ENCODE measurements at places on chromosomes 2 and 18.

DNA sequence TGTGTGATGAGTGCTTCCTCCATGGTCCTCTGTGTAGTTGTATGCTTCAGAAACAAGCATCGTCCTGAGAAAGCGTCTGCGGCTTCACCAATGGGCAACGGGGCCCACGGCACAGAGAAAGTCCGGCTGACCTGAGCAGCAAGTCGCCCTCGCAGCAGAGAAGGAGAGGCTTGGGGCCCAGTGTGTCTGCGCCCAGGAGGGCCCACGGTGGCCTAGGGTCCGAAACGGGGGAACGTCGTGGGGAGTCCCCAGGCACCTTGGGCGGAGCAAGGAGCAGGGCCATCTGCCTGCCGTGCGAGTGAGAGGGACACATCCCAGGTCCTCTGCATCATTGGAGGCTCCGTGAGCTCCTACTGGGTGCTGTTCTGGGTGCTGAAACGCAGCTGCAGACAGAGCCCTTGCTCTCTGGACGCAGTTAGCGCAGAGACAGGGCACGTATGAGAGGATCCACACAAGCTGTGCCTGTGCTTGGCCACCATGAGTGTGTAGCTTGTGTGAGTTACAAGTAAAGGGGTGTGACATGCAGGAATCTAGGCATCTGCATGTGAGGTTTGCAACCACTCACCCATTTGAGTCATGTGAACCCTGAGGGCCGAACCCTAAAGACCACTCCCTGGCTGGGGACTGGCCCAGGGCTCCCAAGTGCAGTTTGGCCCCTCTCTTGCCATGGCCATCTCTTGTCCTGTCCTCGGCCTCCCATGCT is 10.6 kb downstream of the GPC1 start:
- DNase-seq = no peak
- H3K4me3 ChIP-seq = no peak overlapping the region
- no peak overlapping the region for H3K27ac ChIP-seq
- no peaks in the 10 kb centered on the region for H3K36me3 ChIP-seq
- no peaks in the 10 kb centered on the region for H3K4me1 ChIP-seq
- peaks cover 36% of the 10 kb centered on the region for H3K27me3 ChIP-seq

DNA sequence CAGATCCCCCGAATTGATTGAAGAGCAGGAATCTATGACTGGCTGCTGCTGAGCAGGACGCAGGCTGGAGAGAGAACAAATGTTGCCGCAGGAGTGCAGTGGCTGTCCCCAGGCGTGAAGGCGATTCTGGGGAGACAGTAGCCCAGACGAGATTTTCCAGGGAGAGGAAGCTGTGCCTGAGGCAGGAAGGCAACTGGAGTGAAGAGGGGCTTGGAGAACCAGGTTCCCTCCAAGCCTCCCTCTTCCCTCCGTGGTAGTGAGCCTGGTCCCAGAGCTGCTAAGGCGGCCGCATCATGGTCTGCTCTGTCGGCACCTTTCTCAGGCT is 1.3 kb upstream of the NPPC start:
- no peak for DNase-seq
- H3K4me1 ChIP-seq = peaks cover 10% of the 10 kb centered on the region
- H3K4me3 ChIP-seq = peak overlapping the region; percentile 79
- no peak overlapping the region for H3K27ac ChIP-seq

DNA sequence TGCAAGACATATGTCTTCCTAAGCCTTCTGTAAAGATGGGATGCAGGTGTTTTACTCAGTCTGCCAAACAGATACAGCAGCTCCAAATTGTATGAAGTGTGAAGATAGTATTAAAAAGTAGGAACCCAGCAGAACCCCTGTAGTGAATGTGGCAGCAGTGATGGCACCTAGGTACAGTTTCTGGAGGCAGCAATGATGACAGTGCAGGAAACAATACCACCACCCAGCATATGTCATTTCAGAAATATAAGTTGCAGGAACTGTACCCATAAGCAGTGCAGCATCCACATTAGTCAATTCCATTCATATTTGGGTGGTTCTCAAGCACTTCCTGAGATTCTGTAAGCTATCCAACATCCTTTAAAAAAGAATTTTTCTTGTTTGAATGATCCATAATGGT is 46.7 kb upstream of the ATP5MC3 start:
- H3K4me1 ChIP-seq = no peaks in the 10 kb centered on the region
- H3K36me3 ChIP-seq = no peaks in the 10 kb centered on the region
- peaks cover 16% of the 10 kb centered on the region for H3K27me3 ChIP-seq
- no peak overlapping the region for H3K27ac ChIP-seq

GRCh38 chr2:2699121-2699505 is 368.0 kb upstream of the MYT1L start:
- H3K4me3 ChIP-seq = no peak overlapping the region
- no peak overlapping the region for H3K27ac ChIP-seq
- peaks cover 4% of the 10 kb centered on the region for H3K4me1 ChIP-seq

GRCh38 chr2:231931481-231931915 is 5.3 kb upstream of the NPPC start:
- peaks cover 14% of the 10 kb centered on the region for H3K27me3 ChIP-seq
- no peak overlapping the region for H3K27ac ChIP-seq
- no peak overlapping the region for H3K4me3 ChIP-seq
- peaks cover 5% of the 10 kb centered on the region for H3K4me1 ChIP-seq
- no peaks in the 10 kb centered on the region for H3K36me3 ChIP-seq
- no peak for DNase-seq
